Stimulated activated CD8-positive, alpha-beta memory T cell treated with anti-CD3 and anti-CD28 coated beads, Interleukin-4, amount 100 ng/mL, for 48 hours (primary cell): ENCODE measurements at places on chromosomes 1 and 21.
A peak's percentile ranks its signal among the peaks of the same experiment; 100 is the strongest.

GRCh38 chr1:3393024-3393986 is 61.2 kb upstream of the ARHGEF16 start:
- no peak for DNase-seq

DNA sequence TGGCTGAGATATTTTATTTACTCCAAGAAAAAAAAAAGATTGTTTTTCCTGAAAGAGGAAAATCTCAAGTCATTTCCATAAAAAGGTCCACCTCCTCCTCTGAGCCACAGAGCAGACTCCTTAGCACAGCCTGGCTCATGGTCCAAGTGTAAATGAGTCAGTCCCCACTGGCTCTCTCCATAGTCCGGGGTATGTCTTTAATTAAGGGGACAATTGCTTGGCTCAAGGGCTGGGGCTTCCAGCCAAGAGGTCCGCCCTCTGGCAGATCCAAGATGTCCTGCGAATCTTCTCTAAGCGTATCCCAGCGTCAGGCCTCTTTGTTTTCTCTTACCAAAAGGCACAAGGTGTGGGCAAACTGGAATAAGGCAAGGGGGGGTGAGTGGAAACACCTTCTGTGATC is 33.3 kb downstream of the FOXD2 start:
- DNase-seq, result no peak

- no peak for DNase-seq
Measured at GRCh38 chr1:178625695-178626094, 99.3 kb upstream of the RALGPS2 start.

GRCh38 chr1:6109688-6110087 is 64.0 kb downstream of the KCNAB2 start:
- no peak for DNase-seq

GRCh38 chr1:180181048-180181447 is 26.4 kb downstream of the QSOX1 start:
- DNase-seq, result peak; percentile 52

DNA sequence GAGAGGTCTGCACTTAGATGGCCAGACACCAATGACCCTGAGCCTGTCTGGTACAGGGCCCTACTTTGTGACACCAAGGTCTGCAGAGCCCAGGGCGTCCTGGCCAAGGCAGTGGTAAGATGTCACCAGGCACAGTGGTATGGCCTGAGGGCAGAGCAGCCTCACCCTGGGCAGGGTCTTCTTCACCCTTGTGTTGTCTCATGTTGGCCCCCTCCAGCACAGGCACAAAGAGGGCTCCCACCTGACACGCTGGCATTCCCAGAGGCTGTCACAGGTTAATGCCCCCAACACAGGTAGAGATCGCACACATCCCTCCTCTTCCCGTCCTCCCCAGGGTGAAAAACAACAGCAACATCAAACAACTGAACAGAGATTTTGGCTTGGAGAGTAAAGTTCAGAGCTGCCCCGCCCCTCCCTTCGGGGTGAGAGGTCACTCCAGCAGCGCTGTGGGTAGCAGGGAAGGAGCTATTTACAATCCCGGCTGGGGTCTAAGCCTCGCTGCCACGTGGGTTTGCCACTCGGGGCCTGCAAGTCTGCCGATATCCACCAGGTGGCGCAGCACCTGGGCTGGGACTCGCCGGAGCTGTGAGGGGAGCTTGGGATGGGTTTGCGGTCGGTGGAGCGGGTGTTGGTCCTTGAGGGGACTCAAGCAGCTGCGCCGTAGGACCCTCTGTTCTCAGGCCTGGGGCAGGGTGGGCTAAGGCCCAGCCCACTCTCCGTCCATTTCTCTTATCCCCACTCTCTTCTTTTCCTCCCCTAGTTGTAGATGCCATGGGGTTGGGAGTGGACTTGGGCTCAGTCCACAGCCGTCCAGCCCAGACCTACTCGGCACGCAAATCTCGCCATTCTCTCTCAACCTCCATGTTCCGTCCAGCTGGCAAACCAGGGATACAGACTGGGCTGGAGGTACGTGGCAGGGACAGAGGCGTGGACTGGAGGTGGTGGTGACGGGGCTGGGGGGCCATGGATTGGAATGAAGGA is 12.7 kb downstream of the EFNA3 start:
- DNase-seq, result peak; percentile 91
